ENCODE measurements at places on chromosomes 2 and 18.

GRCh38 chr2:20994130-20994529 is 49.7 kb downstream of the APOB start:
- no peak for DNase-seq

DNA sequence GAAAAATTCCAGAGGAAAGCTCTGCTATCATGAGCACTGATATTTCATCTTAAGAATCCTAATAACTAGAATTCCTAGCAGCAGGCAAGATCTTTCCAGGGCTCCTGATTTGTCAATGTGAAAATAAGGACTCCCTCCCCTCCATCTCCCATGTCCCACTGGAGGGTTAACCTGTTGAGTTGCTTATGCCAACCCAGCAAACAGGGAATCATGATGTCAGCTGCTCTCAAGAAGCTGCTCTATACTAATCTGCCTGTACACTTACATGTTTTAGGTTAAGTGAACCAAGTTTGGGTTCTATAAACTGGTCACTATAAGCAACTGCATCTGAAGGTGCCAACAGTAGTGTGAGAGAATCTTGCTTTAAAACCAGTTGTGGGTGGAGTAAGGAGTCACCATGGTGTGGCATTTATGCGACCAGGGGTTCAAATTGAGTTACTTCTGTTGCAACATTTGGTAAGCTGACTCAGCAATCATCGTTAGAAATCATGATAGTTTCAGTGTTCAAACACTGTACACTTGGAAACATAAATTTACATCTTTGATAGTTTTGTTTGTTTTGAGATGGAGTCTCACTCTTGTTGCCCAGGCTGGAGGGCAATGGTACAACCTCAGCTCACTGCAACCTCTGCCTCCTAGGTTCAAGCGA is 53.4 kb downstream of the STK25 start:
- DNase-seq, result no peak

DNA sequence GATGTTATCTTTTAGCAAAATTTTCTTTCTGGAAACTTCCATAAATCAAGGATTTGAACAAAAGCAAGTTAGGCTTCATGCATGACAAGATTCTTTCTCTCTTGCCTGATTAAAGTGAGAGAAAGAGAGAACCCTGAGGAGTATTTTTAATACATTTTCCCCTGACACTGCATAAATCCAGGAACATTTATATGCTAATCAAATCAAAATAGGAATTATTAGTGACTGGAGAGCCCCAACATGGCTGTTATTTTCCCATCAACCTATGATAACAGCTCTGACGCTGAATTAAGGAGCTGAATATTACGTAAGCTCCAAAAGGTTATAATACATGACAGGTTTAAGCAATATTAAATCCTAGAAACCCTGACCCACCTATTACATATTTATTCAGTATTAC is 930.2 kb upstream of the PIK3C3 start:
- no peak for DNase-seq

- no peak for DNase-seq
Observed at GRCh38 chr2:113085542-113085941, 17.8 kb downstream of the IL1F10 start.

GRCh38 chr18:24954341-24954740 is 397.6 kb downstream of the ZNF521 start:
- DNase-seq, result no peak

- DNase-seq, result no peak
Observed at GRCh38 chr18:78296166-78296565, 683.5 kb upstream of the SALL3 start.

- DNase-seq, result no peak
Observed at GRCh38 chr2:211494536-211494935, 938.1 kb downstream of the CPS1 start.

- DNase-seq, result no peak
Observed at GRCh38 chr2:134232461-134232860, 21.4 kb upstream of the MGAT5 start.

GRCh38 chr2:236171181-236171679 is 3.0 kb upstream of the GBX2 start:
- DNase-seq, result no peak

- no peak for DNase-seq
Observed at GRCh38 chr18:49094136-49094535, 143.4 kb upstream of the SMAD7 start.

GRCh38 chr2:117087535-117088291 is 726.8 kb upstream of the DDX18 start:
- no peak for DNase-seq

DNA sequence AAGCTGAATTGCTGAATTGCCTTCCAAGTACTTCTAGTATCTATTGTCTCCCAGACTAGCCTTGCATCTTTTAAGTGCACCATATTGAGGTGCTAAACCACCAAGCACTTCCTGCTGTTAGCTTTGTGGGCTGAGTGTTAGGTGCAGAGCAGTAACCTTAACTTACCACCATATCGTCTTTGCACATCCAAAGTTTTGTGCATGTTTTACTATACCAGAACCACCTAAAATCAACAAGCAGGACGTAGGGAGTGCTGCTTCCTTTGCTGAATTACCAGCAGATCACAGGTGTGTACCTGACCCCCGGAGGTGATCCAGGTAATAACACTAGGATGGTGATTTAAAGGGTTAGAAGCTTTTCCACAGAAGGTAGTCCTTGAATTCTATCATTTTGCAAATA is 359.9 kb upstream of the HNRNPA3 start:
- no peak for DNase-seq

- DNase-seq, result no peak
Observed at GRCh38 chr2:229868794-229869193, 53.0 kb downstream of the TRIP12 start.

GRCh38 chr2:160267022-160267421 is 67.0 kb upstream of the ITGB6 start:
- no peak for DNase-seq

DNA sequence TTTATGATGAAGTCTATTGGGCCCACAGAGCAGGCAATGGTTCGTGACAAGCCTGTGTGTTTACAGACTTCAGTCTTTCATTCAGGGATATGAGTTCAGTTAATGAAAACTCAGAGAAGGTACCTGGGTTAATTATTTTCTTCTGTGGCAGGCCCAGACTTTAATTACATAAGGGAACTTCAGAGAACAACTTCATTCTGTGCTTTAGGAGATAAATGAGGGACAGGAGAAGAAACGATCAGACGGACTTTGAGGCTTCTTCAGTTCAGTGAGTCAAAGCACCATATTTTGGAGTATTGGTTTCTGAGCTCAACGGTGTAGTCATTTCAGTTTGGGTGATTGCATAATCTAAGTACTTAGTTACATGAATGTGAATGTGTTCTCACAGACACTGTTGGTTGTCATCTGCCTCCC is 203.0 kb upstream of the KCNJ3 start:
- no peak for DNase-seq

- no peak for DNase-seq
Observed at GRCh38 chr2:196974970-196975369, 48.5 kb upstream of the PGAP1 start.

- DNase-seq, result peak; percentile 24
Observed at GRCh38 chr2:200905618-200906296, 16.6 kb downstream of the NIF3L1 start.

GRCh38 chr2:5367321-5367720 is 324.9 kb upstream of the SOX11 start:
- no peak for DNase-seq

GRCh38 chr2:18639756-18640453 is 50.5 kb upstream of the NT5C1B start:
- no peak for DNase-seq

DNA sequence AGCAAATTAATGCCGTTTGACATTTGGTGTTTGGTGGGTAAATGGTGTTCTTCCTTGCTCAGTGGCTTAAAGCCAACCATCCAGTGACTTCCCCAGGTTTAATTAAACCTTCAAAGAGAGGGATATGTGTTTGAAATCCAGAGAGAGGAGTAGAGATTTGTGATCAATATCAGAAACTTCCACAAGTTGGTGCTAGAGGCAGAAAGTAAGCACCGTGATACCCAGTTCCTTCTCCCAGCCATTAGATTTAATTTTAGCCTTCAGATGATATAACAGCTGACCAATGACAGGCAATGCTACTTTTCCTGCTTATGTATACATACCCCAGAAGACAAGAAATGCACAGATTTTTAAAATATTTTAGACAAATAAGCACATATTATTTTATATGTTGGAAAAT is 398.5 kb downstream of the CDH2 start:
- no peak for DNase-seq

- no peak for DNase-seq
Observed at GRCh38 chr2:138724327-138724726, 55.9 kb downstream of the NXPH2 start.

GRCh38 chr18:69936191-69936558 is 11.5 kb downstream of the CD226 start:
- no peak for DNase-seq

DNA sequence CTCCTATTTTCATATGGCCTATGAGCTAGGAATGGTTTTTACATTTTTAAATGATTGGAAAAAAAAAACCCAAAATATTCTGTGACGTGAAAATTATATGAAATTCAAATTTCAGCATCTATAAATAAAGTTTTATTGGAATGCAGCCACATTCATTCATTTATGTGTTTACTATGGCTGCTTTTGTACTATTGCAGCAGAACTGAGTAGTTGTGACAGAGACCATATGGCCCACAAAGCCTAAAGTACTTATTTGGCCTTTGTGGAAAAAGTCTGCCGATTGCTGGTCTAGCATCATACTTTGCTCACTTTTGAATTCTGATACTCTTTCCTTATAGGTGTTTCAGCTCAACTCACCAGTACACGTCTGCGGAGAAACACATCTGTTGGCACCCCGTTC is 39.0 kb downstream of the MYO3B start:
- DNase-seq, result no peak

DNA sequence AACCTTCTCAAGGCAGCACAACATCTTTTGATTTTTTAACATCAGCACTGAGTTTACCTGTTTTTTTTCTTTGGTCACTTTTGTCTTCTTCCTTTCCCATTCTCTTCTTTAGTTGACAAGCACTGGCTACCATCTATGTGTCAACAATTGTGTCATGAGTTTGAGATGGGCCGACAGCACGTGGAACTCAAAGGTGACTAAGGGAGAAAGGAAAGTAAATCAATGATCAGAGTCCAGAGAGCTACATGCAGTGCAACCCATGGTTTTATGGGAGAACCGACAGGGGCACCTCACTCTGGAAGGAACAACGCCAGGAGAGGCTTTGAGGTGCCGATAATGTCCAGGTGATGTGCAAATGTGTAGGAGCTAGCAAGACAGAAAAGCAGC is 755.5 kb downstream of the RNF144A start:
- DNase-seq, result no peak

DNA sequence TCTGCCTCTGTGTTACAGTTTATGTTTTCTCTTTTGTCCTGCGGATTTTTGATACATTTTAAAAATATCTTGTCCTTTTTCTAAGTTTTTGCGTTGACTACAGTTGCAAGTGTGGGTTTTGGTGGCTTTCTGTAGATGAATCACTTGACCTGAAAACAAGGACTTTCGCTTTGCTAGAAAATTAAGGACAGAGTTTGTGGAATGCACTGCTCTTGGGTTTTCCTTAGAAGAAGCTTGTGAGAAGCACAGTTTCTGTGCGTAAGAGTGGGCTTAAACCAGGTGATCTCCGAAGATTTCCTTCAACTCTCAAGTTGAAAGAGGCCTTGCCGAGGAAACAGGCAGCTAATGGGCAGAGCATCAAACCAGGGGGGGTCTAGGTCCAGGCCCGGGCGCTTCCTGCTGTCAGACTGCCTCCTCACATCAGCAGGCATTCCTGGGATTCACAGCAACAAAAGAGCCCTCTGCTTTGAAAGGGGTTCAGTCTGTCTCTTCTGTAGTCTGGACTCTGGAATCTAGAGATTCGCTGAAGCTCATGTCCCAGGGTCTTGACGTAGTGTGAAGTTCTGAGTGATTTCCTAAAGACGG is 17.3 kb downstream of the NCK2 start:
- no peak for DNase-seq

Measured in D721Med (cell line).